NCI-H1092 treated with DMSO at 0.1 percent for 48 hours (cell line): ENCODE measurements at places on chromosomes 12 and 14.
A peak's percentile ranks its signal among the peaks of the same experiment; 100 is the strongest.

GRCh38 chr12:106436164-106436563, 78.6 kb downstream of the POLR3B start:
- no peak for DNase-seq

DNA sequence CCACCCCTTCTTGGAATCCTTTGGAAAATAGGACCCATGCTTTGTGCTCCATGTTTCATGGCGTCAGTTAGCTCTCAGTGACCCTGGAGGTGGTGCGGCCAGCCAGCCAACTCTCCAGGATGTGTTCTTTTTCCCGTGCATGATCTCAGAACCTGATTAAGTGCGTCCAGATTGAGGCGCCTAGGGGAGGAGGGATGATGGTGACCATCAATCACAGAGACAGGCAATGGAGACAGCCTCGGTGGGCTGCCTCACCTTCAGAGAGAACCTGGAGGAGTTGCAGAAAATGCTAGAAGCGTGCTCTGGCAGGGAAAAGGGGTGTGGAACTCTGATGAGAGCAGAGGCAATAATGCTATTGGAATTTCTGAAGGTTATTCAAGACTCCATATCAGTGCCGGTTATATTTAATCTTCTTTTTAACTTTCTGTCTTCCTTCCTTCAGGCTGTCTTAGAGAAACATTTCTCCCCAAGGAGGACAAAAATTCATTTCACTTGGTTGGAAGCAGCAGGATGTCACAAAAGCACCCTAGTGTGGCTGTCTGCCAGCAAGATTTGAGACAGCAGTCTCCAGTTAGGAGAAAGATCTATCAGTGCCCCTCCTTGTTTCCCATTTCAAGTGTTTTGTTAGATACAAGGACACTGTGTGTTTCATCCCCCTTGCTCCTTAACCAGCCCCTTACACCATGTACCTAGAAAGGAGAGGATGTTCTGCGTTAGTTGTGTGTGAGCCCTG, 53.3 kb upstream of the IGF1 start:
- DNase-seq, result no peak

DNA sequence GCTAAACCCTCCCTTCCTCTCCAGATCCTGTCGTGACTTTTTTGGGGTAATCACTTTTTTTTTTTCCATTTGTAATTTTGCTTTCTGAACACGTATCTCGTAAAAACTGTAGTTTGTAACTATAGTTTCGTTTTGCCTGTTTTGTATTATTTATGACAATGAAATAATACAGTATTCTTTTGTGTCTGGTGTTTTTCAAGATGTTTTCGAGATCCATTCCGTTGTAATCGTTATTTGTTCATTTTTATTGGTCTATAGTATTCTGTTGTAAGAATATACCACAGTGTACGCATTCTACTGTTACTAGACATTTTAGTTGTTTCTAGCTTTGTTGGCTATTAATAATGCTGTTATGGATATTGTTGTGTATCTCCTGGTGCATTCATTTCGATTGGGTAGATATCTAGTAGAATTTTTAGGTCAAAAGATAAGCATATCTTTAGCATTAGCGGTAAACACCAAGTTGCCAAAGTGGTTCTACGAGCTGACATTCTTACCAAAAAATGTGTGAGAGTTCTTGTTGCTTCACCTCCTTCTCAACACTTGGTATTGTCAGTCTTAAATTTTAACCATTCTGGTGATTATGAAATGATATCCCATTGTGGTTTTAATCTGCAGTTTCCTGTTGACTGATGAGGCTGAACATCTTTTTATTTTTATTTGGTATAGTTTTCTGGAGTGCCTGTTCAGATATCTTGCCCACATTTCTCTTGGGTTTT, 92.3 kb upstream of the EVL start:
- no peak for DNase-seq

DNA sequence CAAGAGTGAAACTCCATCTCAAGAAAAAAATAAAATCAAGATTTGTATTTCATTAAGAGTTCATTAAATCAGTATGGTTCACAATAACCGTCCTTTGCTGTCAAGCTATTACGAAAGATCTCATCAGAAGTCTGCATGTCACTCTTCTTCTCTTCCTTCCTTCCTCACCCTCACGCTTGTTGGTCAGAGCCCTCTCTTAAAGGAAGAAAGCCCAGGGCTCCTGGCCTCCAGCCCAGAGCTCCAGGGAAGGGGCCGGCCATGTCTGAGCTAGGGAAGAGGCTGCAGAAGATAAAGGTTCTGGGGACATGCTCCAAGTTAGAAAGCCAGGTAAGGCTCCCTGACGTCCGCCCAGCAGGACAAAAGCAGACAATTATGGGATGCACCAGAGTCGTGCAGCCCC, 43.1 kb upstream of the DLK1 start:
- DNase-seq, result no peak

DNA sequence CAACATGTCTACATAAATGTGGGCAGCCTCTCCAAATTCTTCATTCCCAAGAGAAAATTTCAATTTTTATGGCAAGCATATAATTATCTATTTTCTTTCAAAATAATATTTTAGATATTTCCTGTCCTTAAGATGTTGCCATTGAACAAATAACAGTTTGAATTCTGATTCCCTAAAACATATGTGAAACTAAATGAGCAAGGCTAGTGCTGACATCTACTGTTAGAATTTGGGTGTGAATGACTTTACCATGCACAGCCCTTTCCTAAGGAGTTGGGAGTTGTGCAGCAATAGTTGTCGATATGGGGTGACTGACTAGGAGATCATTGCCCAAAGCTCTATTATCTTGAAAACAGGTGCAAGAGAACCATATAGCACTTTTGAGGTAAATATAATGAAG, 108.2 kb upstream of the SLC38A4 start:
- peak; percentile 13 for DNase-seq

GRCh38 chr12:120835304-120835612, 68.9 kb downstream of the SPPL3 start:
- no peak for DNase-seq

DNA sequence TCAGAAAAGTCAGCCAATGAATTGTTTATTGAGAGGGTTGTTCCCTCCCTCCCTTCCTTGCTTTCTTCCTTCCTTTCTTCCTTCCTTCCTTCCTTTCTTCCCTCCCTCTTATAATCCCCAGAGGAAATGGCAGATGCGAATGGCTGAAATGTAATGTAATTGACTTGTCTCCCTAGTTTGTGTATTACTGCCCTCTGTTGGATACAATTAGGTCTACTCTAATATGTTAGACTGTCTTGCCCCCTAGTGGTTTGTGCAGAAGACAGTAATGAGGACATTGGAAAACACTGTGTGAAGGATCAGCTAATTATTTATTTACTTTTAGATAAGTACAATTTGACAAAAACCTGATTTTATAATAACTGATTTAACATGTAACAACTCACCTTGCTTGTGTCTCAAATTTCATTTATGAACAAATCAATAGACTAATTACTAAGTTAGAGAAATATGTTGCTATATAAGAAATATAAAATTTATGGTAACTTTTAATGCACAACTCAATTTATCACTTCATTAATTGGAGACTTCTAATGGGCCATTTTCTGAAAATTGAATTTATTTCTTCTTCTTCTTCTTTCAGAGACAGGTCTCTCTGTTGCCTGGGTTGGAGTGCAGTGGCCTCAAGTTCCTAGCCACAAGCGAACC, 229.8 kb upstream of the LRIG3 start:
- DNase-seq, result peak; percentile 80

DNA sequence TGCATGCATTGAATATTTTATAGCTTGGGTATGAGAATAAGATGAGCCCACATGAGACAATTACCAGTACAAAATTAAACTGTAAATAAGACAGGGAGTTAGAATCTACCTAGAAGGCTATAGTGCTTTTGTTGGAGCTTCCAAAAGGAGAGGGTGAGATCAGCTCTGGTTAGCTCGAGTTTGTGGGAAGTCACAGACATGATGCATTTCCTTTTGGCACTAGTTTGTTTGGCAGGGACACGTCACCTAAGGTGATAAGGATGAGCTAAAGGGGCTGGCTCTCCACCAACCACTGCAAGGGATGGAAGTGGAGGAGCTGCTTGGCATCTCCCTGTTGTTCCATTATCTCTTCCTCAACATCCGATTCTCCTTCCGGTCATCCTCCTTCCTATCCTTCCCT, 48.5 kb upstream of the CPM start:
- DNase-seq, result no peak

DNA sequence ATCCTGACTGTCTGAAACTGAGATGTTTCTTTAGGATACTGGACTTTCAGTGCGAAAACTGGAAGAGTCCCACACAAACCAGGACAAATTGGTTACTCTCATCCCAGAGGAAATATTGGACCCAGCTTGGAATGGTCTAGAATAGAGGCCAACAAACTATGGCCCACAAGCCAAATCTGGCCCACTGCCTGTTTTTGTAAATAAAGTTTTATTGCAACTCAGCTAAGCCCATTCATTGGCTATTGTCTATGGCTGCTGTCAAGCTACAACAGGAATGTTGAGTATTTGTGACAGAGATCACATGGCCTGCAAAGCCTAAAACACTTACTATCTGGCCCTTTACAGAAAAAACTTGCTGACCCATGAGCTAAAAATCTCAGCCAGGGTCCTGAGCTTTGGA, 6.5 kb downstream of the WSCD2 start:
- no peak for DNase-seq
